ENCODE measurements at places on chromosomes 3 and 15. TPM values are rescaled to one million over a fixed set of nuclear protein-coding genes. Genes with fewer than 3 reads are reported as not detected.

SPINK8 gene
- total RNA-seq = not detected

GRCh38 chr3:119350114-119350513, 55.9 kb downstream of the ARHGAP31 start:
- DNase-seq = no peak

KPNA4 gene
- total RNA-seq = 30.6 TPM

GRCh38 chr3:197135212-197135611, 105.6 kb upstream of the MELTF start:
- DNase-seq = no peak

GRK7 gene
- 0.09 TPM for total RNA-seq

- DNase-seq = no peak
These were observed 150.4 kb downstream of the RTP4 start for GRCh38 chr3:187518616-187519015.

DNA sequence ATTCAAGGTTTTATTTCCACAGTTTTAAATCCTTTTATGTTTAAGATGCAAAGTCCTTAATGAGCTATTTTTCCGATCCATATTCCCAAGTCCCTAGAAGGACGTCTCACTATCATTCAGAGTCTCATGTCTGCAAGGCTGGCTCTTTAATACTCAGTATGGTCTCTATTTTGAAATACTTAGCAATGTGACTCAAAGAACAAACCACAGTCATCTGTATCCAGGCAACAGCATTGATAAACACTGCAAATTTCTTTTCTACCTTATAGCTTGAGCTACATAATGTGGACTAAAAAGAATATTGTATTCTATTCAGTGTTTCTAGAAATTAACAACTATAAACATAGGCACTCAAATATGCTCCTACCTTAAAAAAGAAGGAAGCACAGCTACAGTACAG, 588.3 kb upstream of the NAALADL2 start:
- DNase-seq = no peak

DNA sequence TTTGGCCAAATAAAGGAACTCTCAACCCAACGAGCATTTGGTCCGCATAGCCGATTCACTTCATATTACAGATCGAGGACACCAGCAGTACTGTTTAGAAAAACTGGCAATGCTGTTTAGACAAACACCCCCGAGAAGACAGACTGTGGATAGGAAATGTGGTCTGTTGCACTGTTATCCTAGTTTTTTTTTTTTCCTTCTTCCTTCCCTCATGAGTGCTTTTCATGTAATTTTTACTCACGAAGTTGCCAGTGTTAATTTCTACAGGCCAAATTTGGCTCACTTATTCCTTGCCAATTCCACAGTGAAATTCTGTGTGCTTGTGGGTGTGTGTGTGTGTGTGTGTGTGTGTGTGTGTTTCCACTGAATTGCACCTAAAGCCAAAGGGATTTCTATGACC, 165.7 kb downstream of the FOXP1 start:
- no peak for DNase-seq

DNA sequence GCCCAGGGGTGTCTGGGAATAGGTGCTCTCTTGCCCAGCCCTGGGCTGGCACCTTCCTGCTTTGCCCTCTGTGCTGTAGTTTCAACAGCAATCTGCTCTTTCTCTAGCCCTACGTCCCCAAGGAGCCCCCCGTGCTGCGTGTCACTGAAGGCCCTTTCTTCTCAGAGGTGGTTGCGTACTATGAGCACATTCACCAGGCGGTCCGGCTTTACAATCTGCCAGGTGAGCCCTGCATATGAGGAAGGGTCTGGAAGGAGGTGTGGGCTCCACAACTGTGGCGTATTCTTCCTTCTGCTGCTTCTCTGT, 9.6 kb downstream of the MAN2A2 start:
- DNase-seq = no peak

GRCh38 chr3:94362393-94362792, 299.5 kb downstream of the NSUN3 start:
- no peak for DNase-seq

CLCN2 gene
- total RNA-seq = 16.0 TPM

CEMIP gene
- total RNA-seq = 7.1 TPM

NPAP1 gene
- 1.9 TPM for total RNA-seq

HIGD2B gene
- not detected for total RNA-seq

GRCh38 chr3:98732286-98733052, 30.7 kb upstream of the ST3GAL6 start:
- DNase-seq = peak; percentile 59

FILIP1L gene
- 5.3 TPM for total RNA-seq

All from cerebellum (tissue), 4 donors.